Daoy (cell line): ENCODE measurements at places on chromosomes 4 and X. TPM values are rescaled to one million over a fixed set of nuclear protein-coding genes. Genes with fewer than 3 reads are reported as not detected.
A peak's percentile ranks its signal among the peaks of the same experiment; 100 is the strongest.

DNA sequence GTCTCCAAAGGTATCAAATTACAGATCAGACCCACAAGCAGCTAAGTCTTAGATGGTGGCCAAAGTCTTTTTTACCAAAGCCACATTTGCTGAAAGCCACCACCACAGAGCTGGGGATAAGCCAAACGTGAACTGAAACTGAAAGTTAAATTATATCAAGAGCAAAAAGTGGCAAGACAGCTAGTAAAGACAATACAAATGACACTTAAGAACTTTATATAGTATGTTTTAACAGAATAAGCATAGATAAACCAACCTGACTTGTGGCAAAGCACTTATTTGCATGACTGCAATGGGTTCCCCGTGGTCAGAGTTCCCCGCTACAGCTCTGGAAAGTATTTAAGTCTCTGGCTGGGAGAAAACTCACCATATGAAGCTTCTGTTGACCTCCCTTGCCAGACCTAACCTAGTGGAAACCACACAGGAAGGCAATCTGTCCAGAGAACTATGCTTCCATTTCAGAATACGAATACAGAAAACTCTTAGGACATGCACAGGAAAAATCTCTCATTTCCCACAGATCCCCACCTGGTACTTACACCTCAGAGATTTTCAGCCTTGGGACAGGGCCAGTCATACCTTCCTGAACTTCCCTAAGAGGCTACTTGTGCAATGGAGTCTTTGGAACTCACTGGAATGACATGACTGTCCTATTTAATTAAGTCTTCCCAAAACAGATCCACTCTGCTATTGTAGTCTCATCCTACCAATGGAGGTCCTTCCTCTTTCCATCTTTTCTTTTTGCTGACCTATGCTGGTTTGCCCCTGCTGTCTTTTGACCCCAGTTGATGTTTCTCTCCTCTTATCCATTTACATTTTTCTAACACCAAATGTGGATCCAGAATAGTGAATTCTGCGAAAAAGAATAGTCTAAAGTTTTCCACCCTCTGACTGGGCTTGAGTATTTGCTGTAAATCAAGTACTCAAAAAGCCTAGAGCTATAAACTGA is 225.1 kb downstream of the NR3C2 start:
- peak; percentile 6 for DNase-seq

DNA sequence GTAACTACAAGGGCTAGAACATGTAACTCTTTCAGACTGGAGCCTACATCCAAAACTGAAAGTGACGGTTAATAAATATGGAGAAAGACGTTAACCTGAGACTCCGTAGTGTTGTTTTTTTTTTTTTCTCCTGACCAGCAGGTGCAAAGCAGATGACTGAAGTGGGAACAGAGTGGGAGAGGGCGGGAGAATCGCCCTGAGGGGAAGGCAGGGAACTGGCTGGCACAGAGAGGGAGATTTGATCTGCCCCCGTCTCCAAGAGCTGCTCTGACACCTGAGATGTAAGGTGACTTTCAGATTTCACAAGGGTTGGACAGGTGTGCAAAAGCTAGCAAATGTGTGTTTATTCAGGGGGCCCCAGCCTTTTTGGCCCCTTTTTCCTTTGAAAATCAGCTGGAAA is 180.2 kb downstream of the PALLD start:
- no peak for DNase-seq

DNA sequence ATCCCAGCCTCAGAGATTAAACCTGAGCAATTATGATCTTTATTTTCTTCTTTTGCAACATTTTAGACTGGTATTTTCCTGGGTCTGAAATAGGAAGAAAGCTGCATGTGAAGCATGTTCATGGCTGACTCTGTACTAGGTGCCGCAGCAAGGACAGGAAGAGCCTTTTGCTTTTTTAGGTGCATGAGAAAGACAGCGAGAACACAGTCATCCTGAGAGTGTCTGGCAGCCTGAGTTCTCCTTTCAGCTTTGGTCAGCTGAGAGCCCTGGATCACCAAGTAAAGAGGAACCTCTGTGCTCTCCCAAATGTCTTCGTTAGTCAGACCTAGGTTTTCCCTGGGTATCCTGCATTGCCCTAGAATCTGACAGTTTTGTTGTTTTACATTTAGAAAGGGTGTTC is 29.8 kb downstream of the FAM149A start:
- DNase-seq: no peak

Gene PROM1
- total RNA-seq: 0.57 and 0.68 TPM in 2 replicates

GRCh38 chr4:114494246-114494803 is 104.3 kb upstream of the UGT8 start:
- DNase-seq: peak; percentile 3

DNA sequence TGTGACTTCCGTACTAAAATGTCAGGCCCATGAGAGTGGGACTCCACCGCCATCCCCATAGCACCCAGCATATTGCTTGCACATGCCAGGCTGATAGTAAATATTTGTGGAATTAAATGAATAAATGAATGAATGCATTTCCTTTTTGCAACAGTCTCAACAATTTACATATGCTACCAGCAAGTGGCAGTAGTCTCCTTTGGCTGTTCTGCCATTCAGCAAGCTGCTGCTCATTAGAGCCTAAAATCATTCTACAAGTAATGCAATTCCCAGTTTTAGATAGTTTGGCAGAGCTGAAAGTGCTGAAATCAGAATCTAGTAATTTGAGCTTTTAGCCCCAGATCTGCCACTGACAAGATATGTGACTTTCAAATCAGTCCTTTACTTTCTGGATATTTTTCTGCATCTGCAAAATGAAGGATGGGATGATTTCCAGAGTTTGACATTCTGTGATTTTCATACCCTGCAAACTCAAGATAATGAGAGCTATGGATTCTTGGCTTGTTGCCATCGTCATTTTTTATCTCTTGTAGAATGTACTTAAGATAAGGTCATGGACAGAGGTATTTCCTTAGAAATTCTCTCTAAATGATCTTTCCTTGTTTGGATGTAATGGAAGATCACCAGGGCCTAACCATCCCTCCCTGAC is 35.7 kb upstream of the INTS6L start:
- DNase-seq: peak; percentile 11

DNA sequence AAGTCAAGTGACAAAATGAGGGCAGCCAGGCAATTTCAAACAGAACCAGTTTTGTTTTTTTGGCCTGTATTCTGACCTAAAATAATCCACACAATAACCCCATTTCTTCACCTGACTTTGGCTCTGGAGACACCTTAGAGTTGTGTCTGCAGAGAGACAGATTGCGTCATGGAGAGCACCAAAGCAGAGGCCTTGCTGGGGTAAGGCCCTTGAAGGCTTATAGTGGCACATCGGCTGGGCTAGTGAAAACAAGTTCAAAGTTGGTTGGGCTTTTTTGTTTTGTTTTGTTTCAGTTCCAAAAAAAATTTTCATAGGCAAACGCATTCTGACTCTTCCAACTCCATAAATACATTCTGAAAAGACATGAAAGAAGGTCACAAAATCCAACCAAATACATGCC is 34.4 kb downstream of the PARM1 start:
- DNase-seq: no peak

GRCh38 chr4:101649790-101650515 is 140.6 kb upstream of the BANK1 start:
- no peak for DNase-seq

DNA sequence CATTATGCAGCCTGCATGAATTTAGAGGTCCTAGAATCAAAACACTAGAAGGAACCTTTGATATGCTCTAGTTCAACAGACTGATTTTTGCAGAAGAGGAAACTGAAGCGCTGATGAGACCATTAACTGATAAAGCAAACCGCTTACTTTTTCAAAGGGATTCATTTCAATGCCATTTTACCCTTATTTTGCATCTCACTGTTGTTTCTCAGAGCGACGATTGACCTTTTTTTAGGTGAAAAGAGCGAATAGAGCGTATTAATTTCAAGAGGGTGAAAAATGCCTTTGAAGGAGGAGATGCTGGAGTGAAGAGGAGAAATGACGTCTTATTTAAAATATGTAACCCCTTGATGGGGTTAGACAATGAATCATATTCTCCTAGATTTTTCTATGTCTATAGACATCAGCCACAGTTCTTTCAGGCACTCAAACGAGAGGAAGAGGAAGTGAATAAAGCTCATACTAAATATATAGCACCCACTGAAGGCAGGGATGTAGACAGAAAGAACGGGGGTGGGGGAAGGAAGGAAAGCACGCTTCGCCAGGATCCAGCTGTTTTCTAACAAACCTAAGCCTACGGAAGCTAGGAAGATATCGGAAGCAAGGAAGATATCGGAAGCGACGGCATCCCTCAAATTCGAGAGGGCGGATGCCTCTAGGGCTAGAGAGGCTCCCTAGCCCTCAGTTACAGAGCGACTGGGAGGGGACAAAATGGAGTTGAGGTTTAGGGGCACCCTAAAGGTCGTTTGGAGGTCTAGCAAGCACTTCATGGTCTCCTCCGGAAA is 848 bp downstream of the ACSL4 start:
- DNase-seq: peak; percentile 26

Gene ASB9
- total RNA-seq: 4.5 and 4.8 TPM in 2 replicates

DNA sequence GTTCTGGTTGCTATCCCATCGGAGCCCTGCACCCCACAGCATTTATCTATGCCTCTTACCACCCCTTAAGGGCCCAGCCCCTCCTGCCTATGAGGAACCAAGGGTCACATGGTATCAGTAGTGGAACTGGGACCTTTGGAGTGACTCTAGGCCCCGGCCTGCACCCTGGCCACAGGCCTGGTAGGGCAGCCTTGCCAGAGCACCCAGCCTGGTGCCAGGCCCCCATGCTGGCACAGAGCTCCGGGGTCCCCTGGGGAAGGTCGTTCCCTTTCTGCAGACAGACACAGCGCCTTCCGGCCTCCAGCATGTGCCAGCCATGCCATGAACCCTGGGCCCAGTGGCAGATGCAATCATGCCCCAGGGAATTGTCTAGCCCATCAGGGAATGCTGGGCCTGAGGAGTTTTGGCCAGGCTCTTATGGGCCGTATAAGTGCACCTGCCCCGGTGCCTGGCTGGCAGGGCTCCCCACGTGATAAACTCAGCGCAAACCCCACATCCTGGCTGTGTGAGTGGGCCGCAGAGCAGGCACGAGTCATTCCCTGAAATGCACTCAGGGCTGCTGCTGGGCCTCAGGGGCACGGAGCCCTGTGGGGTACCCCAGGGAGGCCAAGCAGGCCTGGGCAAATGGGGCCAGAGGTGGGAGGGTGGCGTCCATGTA is 19.8 kb upstream of the ADD1 start:
- no peak for DNase-seq

DNA sequence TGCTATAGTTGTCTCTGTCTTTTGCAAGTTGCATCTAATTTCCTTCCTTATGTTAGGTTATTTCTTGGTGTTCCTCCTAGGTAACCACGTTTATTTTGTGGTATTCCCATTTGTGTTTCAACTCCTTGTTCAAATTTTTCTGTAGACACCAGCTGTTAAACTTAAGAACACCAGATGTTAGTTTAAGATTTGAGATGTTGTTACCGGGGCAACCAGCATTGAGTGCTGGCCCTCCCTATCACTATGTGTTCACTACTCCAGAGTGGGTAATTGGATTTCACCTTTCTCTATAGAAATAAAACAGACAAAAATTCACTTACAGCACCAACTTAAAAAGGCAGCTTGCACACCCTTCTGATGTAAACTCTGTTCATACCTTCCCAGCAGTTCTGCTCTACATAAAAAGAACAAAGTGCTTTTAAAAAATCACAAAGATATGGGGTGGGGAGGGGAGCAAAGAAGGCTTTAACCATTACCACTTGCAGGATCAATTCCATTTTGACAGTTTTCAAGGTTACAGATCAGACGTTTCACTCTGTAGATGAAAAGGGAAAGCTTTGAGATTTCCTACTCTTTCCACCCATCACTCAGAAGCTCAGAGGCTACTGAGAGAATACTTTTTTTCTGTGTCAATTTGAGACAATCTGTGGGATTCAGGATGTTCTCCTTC is 82.9 kb downstream of the DKK2 start:
- DNase-seq: no peak

GRCh38 chr4:31674313-31674947 is 954.3 kb downstream of the PCDH7 start:
- no peak for DNase-seq
